ENCODE measurements at places on chromosomes 5 and 9.
A peak's percentile ranks its signal among the peaks of the same experiment; 100 is the strongest.

- DNase-seq = no peak
These were observed 546.0 kb upstream of the RORB start for GRCh38 chr9:73951147-73951546.

DNA sequence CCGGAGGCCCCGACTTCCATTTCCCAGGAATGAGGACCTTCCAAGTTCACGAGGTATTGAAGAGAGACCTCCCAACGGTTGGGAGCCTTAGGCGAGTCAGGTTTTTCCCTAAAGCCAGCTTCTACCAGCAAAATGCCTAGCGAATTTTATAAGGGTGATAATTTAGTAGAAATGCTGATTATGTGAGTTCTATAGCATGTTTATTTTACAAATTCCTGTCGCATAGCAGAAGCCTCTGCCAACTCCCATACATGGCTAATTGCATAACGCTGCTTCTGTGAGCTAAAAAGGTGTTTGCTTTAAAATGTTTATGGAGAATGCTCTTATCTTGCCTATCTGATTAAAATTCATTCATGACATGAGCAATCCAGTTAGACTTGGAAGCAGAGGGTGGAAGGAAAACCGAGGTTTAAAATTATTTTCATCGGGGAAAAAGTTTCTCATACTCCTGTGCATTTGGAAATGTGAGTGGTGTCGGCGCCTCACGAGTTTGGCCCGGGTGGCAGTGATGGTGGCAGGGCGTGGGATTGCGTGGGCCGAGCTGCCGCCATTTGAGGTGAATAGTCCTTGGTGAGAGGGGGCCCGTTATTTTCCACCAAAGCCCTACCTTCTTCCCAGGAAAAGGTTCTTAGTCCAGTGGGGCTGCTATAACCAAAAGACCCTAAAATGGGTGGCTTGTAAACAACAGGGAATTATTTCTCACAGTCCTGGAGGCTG, 104.4 kb upstream of the FCN2 start:
- peak; percentile 71 for DNase-seq

- DNase-seq = no peak
These were observed 55.9 kb downstream of the ADAM19 start for GRCh38 chr5:157519579-157520253.

DNA sequence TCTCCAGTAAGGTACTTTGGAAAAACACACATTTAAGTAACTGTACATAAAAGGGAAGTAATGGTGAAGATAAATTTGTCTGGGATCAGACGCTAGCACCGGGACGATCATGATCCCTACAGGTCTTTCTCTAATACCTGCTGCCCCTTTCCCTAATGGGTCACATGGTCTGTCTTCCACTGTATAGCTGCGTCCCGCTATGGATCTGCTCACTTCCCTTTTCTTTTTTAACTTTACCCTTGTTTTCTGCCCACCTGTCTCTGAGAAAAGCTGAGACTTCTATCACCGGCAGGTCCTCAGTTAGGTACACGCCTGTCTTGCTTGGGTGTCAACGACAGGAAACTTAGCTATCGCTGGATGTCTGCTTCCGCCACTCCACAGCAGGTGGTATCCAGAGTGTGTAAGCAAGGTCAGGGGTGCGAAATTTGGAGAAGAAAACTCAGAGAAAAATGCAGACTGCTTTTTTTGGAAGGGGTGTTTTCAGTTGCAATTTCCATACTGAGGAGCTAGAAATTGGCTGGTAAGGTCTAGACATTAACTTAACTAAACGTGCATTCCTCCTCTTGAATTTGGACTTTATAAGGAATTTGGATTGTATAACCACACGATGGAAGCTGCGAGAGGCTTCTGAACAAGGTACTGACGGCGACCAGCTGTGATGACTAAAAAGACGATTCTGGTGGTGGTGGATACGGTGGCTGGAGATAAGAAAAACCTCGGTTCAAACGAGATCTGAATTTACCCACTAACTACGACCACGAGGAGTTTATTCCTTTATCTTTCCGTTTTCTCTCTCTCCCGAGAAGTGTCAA, 1.1 kb upstream of the ICE1 start:
- peak; percentile 21 for DNase-seq

DNA sequence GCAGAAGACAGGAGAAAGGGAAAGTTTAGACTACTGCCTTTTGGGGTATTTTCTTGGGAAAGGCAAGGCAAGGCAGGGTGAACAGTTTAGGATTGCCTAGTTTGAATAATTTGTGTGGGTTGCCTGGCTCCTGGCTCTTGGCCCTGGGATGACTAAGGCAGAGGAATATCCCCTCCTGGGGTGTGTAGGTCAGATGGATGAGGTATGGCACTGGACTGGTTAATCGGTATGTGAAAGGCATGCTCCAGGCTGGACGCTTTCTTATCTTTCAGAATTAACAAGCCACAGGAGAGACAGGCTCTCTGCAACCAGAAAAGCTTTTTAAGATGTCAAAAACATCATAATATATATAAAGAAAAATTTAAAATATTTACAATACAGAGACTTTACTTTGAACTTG, 58.6 kb downstream of the STARD4 start:
- DNase-seq = peak; percentile 80

GRCh38 chr5:147348451-147348850, 113.6 kb downstream of the STK32A start:
- no peak for DNase-seq

DNA sequence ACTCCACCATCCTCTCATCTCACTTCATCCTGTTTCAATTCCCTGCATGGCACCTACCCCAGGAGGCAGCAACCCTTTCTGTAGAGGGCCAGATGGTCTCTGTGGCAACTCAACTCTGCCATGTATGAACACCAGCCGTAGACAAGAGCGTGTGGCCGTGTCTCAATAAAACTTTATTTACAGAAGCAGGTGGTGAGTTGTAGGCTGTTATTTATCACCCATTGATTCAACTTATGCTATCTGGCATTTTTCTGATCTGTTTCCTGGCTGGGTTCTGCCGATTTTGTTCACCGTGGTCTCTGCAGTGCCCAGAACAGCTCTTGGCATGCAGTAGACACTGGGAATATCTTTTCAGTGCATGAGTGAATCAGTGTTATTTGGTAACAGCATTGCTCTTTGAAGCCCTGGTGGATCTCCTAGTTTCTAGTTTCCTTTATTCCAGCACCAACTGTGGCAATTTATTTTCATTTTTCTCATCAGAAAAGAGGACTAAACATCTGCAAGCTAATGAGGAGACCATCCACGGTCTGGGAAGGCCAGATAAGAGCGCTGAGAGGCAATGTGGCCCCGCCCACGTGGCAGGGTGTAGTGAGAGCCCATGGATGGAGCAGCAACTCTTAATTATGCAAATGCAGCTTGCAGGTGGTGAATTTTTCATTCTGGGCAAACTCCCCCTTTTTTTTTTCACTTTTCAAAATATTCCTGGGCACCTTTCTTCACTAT, 77.9 kb downstream of the CTSL start:
- DNase-seq = no peak

GRCh38 chr9:23643656-23644258, 182.3 kb downstream of the ELAVL2 start:
- DNase-seq = no peak

- DNase-seq = no peak
These were observed 18.5 kb downstream of the SLC12A7 start for GRCh38 chr5:1093361-1093760.

GRCh38 chr9:34623374-34624235, 3.3 kb upstream of the DCTN3 start:
- DNase-seq = no peak
